ENCODE measurements at places on chromosomes 13 and 19.

- DNase-seq, result no peak
Measured at GRCh38 chr19:52188822-52189734, 774 bp upstream of the PPP2R1A start.

DNA sequence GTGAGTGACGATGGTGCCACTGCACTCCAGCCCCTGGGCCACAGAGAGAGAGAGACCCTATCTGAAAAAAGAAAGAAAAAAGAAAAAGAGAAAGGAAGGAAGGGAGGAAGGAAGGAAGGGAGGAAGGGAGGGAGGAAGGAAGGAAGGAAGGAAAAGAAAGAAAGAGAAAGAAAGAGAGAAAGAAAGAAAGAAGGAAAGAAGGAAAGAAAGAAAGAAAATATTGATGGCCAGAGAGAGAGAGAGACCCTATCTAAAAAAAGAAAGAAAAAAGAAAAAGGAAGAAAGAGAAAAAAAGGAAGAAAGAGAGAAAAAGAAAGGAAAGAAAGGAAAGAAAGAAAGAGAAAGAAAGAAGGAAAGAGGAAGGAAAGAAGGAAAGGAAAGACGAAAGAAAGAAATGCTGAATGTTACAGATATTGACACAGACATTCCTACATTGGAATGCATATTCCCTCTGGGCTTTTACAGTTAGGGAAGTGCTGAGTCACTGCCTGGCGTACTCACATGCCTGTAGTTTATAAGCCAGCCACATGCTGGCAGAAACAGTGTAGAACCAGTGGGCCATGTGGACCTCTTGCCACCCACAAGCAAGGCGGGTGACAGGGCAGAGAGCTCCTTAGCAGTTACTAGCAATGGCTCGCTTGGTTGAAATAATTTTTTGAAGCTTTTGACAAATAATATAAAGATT, 34.6 kb upstream of the SLC46A3 start:
- DNase-seq, result no peak

GRCh38 chr13:109897988-109898624, 111.7 kb upstream of the IRS2 start:
- no peak for DNase-seq

DNA sequence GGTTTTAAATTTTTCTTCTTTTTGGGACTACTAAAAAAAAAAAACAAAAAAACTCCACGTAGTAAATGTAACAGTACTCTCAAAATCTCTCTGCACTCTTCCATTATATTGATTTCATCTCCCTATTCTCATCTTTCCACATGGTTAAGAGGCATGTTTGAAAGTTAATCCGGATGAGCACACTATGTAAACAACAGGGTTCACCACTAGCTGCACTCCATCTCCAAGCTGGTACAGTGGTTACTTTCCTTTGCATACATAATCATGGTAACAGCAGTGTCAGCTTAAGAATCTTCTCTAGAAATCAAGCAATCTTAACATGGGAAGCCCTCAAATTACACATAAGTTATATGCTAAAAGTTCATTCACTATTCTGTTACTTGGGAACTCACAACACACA, 92.6 kb downstream of the MIPEP start:
- DNase-seq, result no peak

- peak; percentile 59 for DNase-seq
Measured at GRCh38 chr19:55452749-55453346, 8.6 kb downstream of the ISOC2 start.

- DNase-seq, result no peak
Measured at GRCh38 chr13:113430378-113431110, 22.7 kb downstream of the ADPRHL1 start.

DNA sequence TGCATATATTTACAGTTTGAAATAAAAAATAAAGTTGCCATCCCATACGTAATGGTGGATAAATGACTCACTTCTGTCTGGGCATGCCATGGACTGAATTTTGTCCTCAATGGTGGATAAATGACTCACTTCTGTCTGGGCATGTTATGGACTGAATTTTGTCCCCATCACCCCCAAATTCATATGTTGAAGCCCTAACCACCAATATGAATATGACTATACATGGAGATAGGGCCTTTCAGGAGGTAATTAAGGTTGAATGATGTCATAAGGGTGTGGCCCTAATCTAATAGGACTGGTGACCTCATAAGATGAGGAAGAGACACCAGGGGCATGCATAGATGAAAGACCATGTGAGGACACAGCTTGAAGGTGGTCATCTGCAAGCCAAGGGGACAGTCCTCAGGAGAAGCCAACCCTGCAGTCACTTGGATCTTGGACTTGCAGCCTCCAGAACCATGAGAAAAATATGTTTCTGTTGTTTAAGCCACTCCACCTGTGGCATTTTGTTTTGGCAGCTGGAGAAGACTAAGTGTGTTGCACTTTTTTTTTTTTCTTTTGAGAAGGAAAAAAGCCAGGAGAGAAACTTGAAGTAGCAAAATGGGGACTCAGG, 41.8 kb downstream of the RFC3 start:
- DNase-seq, result no peak

GRCh38 chr19:38736036-38736412, 8.2 kb downstream of the CAPN12 start:
- peak; percentile 71 for DNase-seq

- no peak for DNase-seq
Measured at GRCh38 chr19:44850641-44851109, 4.6 kb downstream of the NECTIN2 start.

GRCh38 chr13:107421951-107422350, 793.4 kb downstream of the LIG4 start:
- no peak for DNase-seq

- DNase-seq, result no peak
Measured at GRCh38 chr13:24624801-24625231, 55.4 kb upstream of the ATP12A start.
